ENCODE measurements at places on chromosomes 11 and 22.

- no peak for DNase-seq
These were observed 1064.9 kb upstream of the TENM4 start for GRCh38 chr11:80505771-80506170.

DNA sequence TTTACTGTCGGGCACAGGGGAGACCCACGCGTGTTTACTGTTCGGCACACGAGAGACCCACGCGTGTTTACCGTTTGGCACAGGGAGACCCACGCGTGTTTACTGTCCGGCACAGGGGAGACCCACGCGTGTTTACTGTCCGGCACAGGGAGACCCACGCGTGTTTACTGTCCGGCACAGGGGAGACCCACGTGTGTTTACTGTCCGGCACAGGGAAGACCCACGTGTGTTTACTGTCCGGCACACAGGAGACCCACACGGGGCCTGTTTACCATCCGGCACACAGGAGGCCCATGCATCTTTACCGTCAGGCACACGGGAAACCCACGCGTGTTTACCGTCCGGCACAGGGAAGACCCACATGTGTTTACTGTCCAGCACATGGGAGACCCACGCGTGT, 525.1 kb downstream of the BRD1 start:
- no peak for DNase-seq

- no peak for DNase-seq
These were observed 17.4 kb upstream of the EI24 start for GRCh38 chr11:125551835-125552342.

- DNase-seq: peak; percentile 45
These were observed 133.4 kb downstream of the DCDC1 start for GRCh38 chr11:31236143-31236542.

DNA sequence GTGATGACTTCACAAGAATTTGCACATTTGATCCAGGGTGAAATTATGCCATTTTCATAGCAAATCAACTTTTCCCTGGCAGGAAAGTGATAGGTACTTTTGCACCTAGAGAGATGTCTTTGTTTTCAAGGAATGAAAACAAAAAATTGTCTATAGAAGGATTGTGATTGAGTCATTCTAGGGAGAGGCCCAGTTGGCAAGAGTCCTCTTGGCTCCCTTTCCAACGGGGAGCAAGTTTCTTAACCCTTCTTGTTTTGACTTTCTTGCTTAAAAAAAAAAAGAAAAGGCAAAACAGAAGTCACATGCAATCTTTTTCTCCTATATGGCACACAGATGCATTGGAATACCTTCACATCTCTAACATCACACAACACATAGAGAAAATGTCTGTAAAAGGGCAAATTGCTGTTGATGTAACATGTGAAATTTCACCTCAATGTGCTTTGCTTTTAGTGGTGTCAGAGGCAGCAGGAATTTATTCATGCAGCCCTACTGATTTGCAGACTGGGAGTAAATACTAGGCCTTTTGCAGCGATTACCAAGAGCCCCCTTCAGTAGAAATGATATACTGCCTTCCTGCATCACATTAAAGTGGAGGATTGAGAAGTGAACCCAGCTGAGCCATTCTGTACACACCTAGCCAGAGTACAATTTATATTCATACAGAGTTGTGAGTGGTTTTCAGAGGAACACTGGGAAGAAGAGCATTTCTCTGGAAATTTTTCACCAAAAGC, 290.7 kb upstream of the MPPED2 start:
- no peak for DNase-seq
